IPS DF 19.7 (cell line): ENCODE measurements at places on chromosomes 5 and 9.

- DNase-seq = no peak
Measured at GRCh38 chr9:12847561-12847960, 72.7 kb downstream of the LURAP1L start.

DNA sequence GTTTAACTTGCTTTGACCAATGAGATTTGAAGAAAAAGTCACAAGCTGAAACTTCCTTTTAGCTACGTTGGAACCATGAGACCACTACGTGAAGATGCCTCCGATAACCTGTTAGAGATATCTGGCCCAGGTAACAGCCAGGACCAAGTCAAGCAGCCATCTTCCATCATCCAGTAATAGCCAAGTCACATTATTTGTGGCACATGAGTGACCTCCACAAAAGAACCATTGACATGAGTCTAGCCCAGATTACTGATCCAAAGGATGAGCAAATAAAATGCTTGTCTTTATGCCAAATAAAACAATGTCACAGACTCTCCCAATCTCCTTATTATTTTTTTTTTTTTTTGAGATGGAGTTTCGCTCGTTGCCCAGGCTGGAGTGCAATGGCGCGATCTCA is 1.6 kb downstream of the DEPDC1B start:
- DNase-seq = no peak

- no peak for DNase-seq
Measured at GRCh38 chr5:57302643-57303042, 128.8 kb downstream of the GPBP1 start.

DNA sequence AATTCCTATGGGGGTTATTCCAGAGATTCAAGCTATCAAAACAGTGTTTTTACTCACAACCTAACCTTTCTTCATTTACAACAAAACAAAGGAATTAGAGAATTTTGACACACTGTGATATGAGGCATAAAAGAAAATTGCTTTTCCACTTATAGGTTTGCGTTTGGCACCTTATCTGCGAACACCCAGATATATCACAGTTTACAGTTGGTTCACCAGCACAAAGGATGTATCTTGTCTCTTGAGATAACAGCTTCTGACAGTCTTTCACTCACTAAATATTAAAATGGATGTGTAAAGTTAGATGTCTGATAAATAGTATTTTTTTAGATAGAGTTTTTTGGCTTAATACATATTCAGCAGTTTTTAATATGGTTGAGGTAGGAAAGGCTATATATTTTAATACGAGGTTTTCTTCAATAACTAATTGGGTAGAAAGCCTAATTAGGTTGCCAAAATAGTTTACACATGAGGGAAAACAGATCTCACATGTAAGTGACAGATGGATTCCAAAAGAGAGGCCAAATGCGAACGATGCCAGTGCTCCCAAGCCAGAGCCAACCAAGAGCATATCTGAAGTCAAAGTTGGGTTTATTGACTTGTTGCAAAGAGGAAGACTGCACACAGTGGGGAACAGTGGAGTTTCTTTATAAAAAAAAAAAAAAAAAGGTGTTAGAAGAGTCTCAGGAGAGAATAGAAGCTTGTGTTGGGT is 1495.2 kb downstream of the MAT2B start:
- no peak for DNase-seq

DNA sequence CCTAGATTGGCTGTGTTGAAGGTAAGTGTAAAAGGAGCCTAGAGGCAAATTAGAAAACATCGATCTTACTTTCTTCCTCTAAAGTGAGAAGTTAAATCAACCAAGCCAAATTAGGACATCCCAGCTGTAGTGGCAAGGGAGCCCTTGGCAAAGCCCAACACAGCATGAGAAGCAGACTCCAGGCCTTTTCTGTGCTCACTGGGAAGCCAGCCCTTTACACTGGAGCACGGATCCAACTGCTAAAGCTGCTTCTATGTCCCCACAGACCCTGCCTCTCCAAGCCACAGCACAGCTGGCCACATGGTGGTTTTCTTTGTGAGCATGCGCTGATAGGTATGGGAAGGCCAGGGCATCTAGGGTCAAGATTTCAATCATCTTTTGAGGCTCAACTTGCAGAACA is 94.1 kb downstream of the APBA1 start:
- no peak for DNase-seq

- no peak for DNase-seq
Measured at GRCh38 chr5:55700745-55701144, 11.4 kb downstream of the SLC38A9 start.

DNA sequence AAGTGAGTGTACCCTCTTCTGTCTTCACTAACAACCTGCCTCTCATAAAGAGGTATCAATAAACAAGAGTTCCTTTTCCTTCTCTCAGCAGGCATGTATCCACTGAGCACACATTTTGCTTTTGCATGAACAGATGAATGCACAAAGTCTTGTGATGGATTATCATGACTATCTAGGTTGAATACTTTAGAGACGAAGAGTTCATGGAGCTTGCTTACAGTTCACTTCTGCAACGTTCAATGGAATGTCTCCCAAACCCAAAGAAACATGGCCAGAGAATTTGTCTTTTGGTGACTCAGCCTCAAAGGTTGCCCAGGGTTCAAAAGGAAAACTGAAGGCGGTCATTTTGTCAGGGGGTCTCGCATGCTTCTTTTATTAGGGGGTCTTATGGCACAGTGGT is 55.4 kb downstream of the BRINP1 start:
- no peak for DNase-seq

DNA sequence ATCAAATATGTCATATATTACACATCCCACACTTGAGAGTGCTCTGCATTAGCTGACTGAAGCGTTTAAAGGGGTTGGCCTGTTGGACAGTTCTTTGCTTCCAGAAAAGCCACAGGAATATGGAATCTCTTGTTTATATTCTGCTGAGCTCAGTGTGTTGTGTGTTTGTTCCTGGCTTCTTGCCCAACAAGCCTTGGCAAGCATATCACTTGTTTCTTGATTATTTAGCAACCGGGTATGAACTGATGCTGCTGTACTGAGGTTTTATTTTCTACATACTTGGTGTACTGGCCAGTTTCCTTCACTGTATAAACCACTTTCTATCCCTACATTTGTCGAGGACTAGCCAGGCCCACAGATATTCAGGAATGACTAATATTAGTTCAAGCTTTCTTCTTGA is 378.9 kb downstream of the KCTD16 start:
- DNase-seq = no peak

GRCh38 chr5:62142351-62142750 is 163.7 kb upstream of the KIF2A start:
- DNase-seq = no peak

- DNase-seq = no peak
Measured at GRCh38 chr5:154571325-154572035, 93.5 kb upstream of the HAND1 start.

GRCh38 chr5:13692172-13692571 is 252.3 kb downstream of the DNAH5 start:
- no peak for DNase-seq

GRCh38 chr5:61344187-61344944 is 12.3 kb downstream of the ZSWIM6 start:
- no peak for DNase-seq

GRCh38 chr5:14301186-14301585 is 158.0 kb downstream of the TRIO start:
- DNase-seq = no peak

DNA sequence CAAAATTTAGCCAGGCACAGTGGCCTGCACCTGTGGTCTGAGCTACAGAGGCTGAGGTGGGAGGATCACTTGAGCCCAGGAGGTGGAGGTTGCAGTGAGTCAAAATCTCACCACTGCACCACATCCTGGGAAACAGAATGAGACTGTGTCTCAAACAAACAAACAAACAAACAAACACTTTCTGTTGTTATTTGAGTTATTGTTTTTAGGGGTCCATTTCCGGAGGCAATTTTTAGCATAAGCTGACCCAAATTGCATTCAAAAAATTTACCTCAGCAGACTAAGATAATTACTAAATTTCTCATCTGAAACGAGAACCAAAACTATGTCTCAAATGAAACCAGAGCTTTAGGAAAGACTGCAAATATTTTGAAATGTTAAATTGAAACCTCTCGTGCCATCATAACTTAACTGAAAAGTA is 1485.1 kb downstream of the EFNA5 start:
- no peak for DNase-seq

GRCh38 chr5:131521252-131521651 is 113.8 kb downstream of the RAPGEF6 start:
- DNase-seq = no peak

GRCh38 chr5:172640822-172641358 is at the start of gene NEURL1B:
TSS of gene NEURL1B (plus strand) at chr5:172641263. CDS start at chr5:172641407, 144 bp downstream.
- no peak for DNase-seq
